Left cardiac atrium (tissue), 4 donors: ENCODE measurements at places on chromosomes 4 and X. TPM values are rescaled to one million over a fixed set of nuclear protein-coding genes. Genes with fewer than 3 reads are reported as not detected.

The SPIN2A gene
- 0.44 TPM for total RNA-seq

The NDUFA1 gene
- 382 TPM for total RNA-seq

The GPR119 gene
- total RNA-seq = not detected

The SSX2 gene
- not detected for total RNA-seq

The ARMCX4 gene
- 7.6 TPM for total RNA-seq

The ZCCHC18 gene
- total RNA-seq = 0.42 TPM

The NHS gene
- total RNA-seq = 2.0 TPM
